ENCODE measurements at places on chromosomes 2 and 18.
A peak's percentile ranks its signal among the peaks of the same experiment; 100 is the strongest.

- DNase-seq = no peak
Observed at GRCh38 chr2:207532676-207533075, 2.9 kb downstream of the CREB1 start.

- DNase-seq = no peak
Observed at GRCh38 chr2:127516041-127516762, 10.1 kb downstream of the IWS1 start.

DNA sequence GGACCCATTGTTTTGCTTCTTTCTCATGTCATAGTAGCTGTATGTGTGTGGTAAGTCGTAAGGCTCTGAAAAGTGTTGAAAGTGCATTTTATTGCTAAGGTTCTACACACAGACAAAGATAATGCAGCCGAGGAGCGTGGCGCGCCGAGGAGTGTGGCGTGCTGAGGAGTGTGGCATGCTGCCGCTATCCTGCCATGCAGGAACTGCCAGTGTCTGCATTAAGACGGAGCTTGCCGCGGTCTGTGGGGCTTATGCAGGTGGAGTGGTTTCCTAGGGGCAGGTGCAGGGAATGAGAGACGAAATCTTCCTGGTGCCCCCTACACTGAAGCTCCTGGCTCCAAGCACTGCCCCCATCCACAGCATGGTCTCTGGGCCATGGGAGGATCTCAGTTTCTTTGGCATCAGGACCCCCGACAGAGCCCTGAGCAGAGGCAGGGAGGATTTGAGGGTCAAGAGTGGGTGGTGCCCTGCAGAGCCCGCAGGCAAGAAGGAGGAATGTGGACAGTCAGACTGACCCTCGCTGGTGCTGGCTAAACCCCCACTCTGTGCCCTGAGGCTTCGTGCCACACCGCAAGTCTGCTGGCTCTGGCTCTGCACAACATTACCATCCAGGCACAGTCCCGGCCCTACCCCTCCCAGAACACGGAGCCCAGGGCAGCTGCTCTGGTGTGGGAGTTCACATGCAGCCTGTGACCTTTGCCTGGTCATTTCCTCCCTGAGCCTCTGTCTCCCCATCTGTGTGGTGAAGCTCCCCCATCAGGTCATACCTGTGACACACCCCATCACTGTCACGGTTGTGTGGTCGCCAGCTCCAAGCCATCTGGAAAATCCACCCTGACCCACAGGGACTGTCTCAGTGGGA lies 3.2 kb downstream of the SNED1 start:
- DNase-seq = no peak

DNA sequence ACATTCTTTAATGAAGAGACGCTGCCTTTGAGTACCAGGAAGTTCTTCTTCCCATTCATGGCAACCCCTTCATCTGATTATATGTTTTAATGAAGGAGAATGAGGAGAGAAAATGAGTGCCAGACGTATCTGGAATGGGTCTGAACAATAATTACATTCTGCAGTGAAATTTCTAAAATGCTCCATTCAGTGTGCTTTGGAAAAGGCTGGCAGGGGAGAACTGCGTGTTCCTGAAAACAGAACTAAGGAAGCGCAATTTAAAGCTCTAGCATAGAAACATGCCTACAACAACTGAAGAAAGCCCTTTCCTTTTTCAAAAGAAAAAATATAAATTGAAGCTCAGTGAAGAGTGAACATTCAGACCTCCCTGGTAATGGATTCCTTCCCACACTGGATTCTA lies 58.8 kb downstream of the BOD1L2 start:
- no peak for DNase-seq

GRCh38 chr2:177537636-177538035 lies 145.1 kb downstream of the AGPS start:
- no peak for DNase-seq

DNA sequence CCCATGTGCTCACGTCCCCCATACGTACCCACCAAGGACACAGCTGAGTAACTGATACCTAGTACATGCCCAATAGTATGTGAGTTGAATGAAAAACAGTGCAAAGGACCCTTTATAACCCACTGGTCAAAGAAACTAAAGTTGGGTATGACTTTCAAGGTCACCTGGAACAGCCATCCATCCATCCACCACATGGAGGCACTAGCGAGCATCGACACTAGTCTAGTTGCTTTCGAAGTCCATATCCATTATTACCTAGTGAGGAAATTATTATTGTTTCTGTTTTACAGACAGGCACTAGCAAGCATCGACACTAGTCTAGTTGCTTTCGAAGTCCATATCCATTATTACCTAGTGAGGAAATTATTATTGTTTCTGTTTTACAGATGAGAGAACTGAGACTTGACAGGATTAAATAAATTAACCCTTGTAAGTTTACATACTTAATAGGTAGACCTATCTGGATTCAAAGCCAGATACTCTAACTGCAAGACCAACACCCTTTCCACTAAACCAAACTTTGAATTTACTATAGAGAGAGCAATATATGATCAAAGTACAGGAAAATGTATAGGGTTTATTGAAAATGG lies 233.7 kb downstream of the METTL4 start:
- peak; percentile 1 for DNase-seq

DNA sequence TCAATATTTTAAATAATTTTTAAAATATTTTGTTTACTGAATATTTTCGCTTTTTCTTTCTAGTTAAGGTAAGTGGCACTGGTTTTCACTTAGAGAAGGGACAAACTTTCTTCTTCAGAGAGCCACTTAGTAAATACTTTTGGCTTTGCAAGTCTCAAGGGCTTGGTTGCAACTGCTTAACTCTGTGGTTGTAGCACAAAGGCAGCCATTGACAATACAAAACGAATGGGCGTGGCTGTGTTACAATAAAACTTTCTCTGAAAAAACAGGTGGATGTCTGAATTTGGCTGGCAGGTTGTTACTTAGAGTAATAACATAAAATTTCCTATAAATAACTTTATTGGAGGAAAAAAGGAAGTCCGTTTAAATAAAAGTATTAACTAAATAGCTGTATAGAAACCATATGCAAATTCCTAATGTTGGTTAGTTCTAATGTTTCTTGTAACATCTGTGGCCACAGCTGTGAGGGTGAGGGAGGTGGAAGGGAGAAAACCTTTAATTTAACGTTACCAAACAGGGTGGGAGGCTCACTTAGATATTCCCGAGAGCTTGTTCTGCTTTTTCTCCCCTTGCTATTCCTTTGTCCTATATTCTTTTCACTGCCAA lies 62.4 kb upstream of the TNP1 start:
- no peak for DNase-seq

- DNase-seq = no peak
Observed at GRCh38 chr2:227906991-227907390, 35.6 kb downstream of the DAW1 start.

DNA sequence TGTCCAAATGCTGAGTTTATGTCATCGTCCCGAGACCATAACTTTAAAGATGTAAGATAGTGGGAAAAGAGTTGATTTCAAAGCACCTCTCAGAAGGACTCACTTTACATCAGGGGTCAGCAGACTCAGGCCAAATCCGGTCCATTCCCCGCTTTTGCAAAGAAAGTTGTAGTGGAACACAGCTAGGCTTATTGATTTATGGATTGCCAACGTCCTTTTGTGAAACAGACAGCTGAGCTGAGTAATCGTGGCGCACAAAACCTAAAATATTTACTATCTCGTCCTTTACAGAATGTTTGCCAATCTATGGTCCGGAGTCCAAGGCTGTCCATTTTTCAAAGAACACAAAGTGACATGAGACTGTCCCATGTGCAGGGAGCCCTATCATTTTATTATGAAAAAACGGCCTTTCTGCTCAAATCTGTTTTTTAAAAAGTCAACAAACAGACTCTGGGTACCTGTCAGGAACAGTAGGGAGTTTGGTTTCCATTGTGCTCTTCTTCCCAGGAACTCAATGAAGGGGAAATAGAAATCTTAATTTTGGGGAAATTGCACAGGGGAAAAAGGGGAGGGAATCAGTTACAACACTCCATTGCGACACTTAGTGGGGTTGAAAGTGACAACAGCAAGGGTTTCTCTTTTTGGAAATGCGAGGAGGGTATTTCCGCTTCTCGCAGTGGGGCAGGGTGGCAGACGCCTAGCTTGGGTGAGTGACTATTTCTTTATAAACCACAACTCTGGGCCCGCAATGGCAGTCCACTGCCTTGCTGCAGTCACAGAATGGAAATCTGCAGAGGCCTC lies at the start of gene IL1RN:
IL1RN (plus strand) TSS at position 754 of the 801 bp plus-strand sequence; CDS start at position 781, 27 bp downstream.
- DNase-seq = no peak

- no peak for DNase-seq
Observed at GRCh38 chr2:17331636-17332035, 186.6 kb downstream of the RAD51AP2 start.

- DNase-seq = no peak
Observed at GRCh38 chr2:27916293-27916995, 25.9 kb downstream of the BABAM2 start.

- DNase-seq = no peak
Observed at GRCh38 chr2:191866675-191867506, 20.0 kb upstream of the CAVIN2 start.

- DNase-seq = no peak
Observed at GRCh38 chr2:220948579-220948978, 623.5 kb downstream of the EPHA4 start.

GRCh38 chr18:31563778-31564177 lies 27.9 kb upstream of the TTR start:
- no peak for DNase-seq

GRCh38 chr2:167100506-167100905 lies 212.2 kb downstream of the XIRP2 start:
- DNase-seq = no peak

- DNase-seq = no peak
Observed at GRCh38 chr2:42147641-42148274, 21.4 kb upstream of the EML4 start.

- no peak for DNase-seq
Observed at GRCh38 chr2:148279216-148279615, 258.3 kb downstream of the MBD5 start.

DNA sequence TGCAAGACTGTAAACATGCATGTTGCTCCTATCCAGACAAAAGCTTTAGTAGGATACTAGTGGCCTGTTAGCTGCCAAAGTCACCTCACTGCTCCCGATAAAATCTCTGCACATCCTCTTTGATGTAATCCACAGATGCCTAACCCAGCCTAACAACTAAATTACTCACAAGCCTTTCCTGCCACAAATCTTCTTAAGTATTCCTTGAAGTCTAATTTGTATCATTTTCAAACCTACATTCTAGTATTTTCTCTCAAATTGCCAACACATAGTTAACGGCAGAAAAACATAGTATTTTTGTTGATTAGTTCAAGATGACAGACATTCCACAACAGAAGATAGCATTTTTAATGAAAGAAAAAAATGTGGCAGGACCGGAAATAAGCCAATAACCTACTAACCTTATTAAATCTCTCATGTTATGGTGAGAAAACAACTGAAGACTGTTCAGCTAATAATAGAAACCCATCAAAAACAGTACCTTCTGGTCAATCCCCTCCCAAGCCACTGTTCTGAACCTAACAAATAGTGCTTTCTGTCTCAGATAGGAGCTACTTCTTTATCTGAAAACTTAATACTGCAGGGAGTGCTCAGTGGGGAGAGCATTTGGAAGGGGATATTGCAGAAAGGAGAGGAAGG lies at the start of gene MPP4:
MPP4 (minus strand) TSS at position 57 of the 639 bp plus-strand sequence. CDS start 4,690 bp downstream, outside the sequence.
- DNase-seq = no peak

DNA sequence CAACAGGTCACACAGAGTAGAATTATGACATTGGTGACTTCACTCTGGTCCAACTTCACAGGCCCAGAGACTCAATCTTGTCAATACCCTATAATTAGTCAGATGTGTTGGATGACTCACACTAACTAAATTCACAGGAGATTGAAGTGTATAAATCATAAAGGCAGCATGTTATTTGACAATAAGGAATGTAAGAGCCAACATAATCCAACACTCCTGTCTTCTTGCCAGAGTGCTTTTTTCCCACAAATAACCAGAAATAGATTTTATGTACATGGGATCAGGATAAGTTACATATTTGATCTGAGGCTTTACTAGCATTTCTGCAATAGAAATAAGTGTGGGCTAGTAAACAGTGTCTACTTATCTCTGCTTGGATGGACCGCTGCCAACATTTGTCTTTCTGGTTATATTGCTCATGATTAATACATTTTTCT lies 42.2 kb upstream of the ZSWIM2 start:
- DNase-seq = no peak

GRCh38 chr2:134347756-134348155 lies 93.9 kb downstream of the MGAT5 start:
- no peak for DNase-seq

DNA sequence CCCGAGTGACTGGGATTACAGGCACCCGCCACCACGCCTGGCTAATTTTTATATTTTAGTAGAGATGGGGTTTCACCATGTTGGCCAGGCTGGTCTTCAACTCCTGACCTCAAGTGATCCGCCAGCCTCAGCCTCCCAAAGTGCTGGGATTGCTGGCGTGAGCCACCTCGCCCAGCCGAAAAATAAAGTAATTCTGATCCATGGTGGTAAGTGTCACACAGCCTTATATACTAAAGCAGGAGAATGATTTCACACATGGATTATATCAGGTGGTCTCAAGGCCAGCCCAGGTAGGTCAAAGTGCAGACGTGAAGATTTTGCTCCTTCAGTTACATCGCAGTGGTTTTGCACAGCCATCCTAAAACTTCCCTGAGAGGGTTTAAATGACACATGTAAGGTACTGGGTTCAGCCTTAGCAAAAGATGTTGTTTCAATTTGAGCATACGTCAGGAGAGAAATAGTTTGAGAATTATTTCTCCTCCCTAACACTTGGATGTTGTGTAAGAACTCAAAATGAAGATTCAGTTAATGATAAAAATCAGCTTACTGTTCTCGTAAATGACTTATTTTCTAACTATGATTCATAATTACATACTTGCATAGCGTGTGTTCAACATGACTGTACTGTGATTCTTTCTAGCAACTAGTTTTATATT lies 93.0 kb upstream of the SLC39A10 start:
- DNase-seq = no peak

- DNase-seq = no peak
Observed at GRCh38 chr18:74994502-74995418, 214.2 kb downstream of the PTGR3 start.

GRCh38 chr2:25635797-25636196 lies 37.6 kb downstream of the DTNB start:
- DNase-seq = no peak

DNA sequence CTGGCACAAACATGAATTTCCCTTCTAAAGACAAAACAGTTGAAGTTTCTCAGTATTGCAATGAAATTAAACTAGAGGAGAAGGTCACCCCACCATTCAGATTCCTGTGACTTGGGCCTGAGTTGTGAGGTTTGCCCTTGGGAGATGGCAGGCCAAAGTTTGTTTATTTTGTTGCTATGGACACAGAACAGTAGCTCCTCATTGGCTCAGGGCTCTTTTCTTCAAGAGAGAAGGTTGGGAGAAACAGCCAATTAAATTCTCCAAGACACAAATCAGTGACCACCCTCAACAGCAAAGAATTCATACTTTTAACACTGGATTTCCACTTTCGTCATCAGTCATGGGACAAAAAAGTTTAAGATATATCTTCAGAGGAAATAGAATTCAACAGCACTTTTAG lies at the start of gene FLACC1:
FLACC1 (minus strand) TSS at position 125 of the 400 bp plus-strand sequence. CDS start 5,941 bp downstream, outside the sequence.
- no peak for DNase-seq

DNA sequence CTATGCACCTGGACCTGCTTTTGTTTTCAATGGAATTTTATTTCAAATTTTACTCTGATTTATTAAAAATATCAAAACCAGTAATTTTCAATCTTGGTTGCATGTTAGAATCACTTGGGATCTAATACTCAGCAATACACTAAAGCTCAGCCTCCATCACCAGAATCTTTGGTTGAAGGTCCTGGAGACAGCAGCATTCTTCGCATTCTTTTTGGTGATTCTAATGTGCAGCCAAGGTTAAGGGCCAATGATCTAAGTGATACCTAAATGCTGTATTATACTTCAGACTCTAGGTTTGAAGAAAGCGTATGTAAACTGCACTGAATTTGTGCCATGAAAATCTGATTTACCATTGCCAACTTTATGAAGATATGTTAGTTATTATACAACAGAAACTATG lies 493.1 kb downstream of the XIRP2 start:
- DNase-seq = no peak

- DNase-seq = no peak
Observed at GRCh38 chr2:199019898-199020507, 437.7 kb downstream of the SATB2 start.
